ENCODE measurements at places on chromosomes 4 and X. TPM values are rescaled to one million over a fixed set of nuclear protein-coding genes. Genes with fewer than 3 reads are reported as not detected.

DMRTC1 gene
- total RNA-seq = not detected

P2RY8 gene
- total RNA-seq = 180 TPM

CYSLTR1 gene
- total RNA-seq = 15.7 TPM

PDE6B gene
- total RNA-seq = 16.4 TPM

FAT4 gene
- not detected for total RNA-seq

RAB9B gene
- total RNA-seq = 0.45 TPM

MAGEE1 gene
- total RNA-seq = 2.8 TPM

DNA sequence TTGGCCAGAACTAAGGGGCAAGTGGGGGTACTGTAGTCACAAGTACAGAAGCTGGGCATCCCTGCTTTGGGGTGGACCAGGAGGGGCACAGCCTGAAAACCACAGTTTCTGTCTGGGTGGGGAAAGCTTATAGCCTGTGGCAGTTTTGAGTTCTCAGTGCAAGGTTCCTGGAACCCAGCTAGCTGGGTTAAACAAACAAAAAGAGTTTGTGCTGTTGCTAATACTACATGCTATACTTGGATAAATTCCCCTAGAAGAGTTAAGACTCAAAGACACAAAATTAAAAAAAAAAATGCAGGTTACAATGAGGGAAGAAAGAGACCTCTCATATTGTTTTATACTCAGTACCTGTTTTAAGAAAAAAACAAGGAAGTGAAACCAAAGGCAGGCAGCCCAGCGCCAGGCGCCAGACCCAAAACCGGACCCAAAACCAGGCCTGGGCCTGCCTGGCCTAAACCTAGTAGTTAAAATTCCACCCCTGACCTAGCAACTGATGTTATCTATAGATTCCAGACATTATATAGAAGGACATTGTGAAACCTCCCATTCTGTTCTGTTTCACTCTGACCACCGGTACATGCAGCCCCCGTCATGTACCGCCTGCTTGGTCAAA is 50.8 kb downstream of the SLC2A9 start:
- H3K36me3 ChIP-seq = peaks cover 33% of the 10 kb centered on the region
- peak overlapping the region; percentile 78 for H3K27ac ChIP-seq
- H3K4me3 ChIP-seq = no peak overlapping the region
- no peak for DNase-seq

- H3K27me3 ChIP-seq = no peaks in the 10 kb centered on the region
- H3K27ac ChIP-seq = no peak overlapping the region
- DNase-seq = no peak
- H3K4me3 ChIP-seq = no peak overlapping the region
Observed at GRCh38 chr4:22490718-22491315, 25.0 kb downstream of the ADGRA3 start.

- no peak overlapping the region for H3K4me3 ChIP-seq
- H3K36me3 ChIP-seq = no peaks in the 10 kb centered on the region
- no peak overlapping the region for H3K27ac ChIP-seq
- DNase-seq = no peak
Observed at GRCh38 chr4:55617587-55618197, 18.4 kb downstream of the NMU start.

GRCh38 chr4:82260632-82261031 is 113.2 kb downstream of the HNRNPD start:
- no peak overlapping the region for H3K4me3 ChIP-seq
- no peak overlapping the region for H3K27ac ChIP-seq
- no peaks in the 10 kb centered on the region for H3K4me1 ChIP-seq

DNA sequence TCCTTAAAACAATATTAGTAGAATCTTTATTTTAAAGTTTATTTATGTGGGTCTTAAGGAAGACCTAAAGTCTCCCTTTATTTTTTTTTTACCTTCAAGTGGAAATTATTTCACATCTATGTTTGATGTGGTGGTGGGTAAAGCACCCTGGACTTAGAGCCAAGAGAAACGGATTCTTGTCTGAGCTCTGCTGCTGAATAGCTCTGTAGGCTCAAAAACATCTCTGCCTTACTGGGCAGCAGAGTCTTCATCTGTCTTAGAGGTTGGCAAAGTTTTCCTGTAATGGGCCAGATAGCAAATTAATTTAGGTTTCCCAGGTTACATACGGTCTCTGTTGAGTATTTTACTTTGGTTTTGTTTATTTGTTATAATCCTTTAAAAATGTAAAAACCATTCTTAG is 136.5 kb downstream of the CEP135 start:
- DNase-seq = no peak
- H3K27ac ChIP-seq = no peak overlapping the region
- peaks cover 5% of the 10 kb centered on the region for H3K27me3 ChIP-seq
- H3K4me3 ChIP-seq = no peak overlapping the region
- no peaks in the 10 kb centered on the region for H3K4me1 ChIP-seq

DNA sequence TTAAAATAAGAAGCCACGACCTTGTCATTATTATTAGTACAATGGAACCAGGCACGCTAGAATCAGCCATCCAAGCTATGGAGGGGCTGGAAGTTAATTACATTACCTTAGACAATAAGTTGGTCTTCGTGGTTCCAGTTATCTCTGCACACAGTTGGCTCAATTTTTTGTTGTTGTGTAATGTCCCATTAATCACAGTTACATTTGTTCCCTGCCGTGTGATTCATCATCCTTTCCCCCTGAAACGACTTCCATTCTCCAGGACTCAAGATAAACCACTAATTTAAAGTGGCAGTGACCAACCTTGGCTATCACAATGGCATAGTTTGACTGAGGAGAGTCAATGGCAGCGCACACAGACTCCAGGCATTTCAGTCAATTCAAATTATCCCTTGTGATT is 905.0 kb downstream of the RAB28 start:
- no peak overlapping the region for H3K27ac ChIP-seq
- no peak for DNase-seq
- H3K36me3 ChIP-seq = no peaks in the 10 kb centered on the region
- H3K27me3 ChIP-seq = no peaks in the 10 kb centered on the region
- H3K4me3 ChIP-seq = no peak overlapping the region

GRCh38 chr4:139669890-139670289 is 4.3 kb downstream of the MGST2 start:
- DNase-seq = no peak
- H3K27me3 ChIP-seq = no peaks in the 10 kb centered on the region
- no peak overlapping the region for H3K4me3 ChIP-seq
- H3K4me1 ChIP-seq = peaks cover 31% of the 10 kb centered on the region
- no peak overlapping the region for H3K27ac ChIP-seq

GRCh38 chr4:3328814-3329663 is 36.2 kb downstream of the RGS12 start:
- H3K4me1 ChIP-seq = no peaks in the 10 kb centered on the region
- DNase-seq = peak; percentile 12
- no peaks in the 10 kb centered on the region for H3K36me3 ChIP-seq
- H3K27me3 ChIP-seq = peaks cover 6% of the 10 kb centered on the region
- H3K27ac ChIP-seq = no peak overlapping the region

All from activated CD4-positive, alpha-beta memory T cell treated with anti-CD3 and anti-CD28 coated beads, Interleukin-2, amount 10 ng/mL, durations not matched to agents 7 days and 5 days (primary cell).